Panc1 (cell line): ENCODE measurements at places on chromosomes 6 and 20.

GRCh38 chr20:5654557-5654956 is 95.6 kb upstream of the SHLD1 start:
- DNase-seq, result peak; percentile 92

DNA sequence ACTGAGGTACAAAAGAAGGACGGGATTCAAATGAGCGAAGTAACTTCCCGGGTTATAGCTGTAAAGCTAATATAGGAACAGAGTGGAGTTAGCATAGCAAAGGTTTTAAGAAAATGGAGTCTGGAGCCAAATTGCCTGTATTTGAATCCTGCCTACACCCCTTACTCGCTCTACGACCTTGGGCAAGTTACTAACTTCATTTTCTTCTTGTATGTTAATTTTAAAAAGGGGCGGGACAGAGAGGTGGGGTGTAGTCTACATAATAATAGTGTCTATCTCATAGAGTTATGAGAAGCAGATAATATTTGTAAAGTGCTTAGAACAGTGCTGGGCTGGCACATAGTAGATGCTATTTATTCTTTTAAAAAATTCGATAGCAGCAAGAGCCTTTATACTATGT is 705 bp downstream of the ZSCAN23 start:
- DNase-seq, result no peak

DNA sequence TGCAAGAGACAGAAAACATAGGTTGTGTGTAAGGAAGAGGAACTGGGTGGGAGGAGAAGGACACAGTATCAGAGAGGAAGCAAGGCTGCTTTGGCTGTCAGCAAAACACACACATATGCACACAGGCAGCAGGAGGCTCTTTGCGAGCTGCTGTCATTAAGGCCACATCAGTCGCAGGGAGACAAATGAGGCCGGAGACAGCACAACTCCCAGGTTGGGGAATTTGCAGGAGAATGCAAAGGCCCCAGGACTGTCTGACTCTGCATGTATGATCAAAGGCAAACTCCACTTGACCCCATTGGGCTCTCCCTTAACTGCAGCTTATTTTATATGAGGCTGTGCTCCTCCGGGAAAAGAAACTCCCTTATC is 35.3 kb downstream of the METTL24 start:
- DNase-seq, result no peak

DNA sequence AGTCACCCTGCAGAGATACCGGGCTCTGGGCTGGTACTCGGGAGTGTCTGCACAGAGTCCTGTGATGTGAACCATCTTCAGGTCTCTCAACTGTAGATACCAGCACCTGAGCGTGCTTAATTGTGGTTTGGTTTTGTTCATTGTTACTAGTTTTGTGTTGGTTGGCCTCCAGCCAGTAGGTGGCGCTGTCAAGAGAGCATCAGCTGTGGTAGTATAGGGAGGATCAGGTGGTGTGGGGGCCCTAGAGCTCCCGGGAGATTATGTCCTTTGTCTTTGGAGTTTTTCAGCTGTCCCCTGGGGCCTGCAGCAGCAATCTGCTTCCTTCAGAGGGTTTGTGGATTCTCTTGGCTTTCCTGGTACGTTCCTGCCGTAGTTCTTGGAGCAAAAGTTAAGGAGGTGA is 67.9 kb downstream of the CDYL start:
- DNase-seq, result no peak

DNA sequence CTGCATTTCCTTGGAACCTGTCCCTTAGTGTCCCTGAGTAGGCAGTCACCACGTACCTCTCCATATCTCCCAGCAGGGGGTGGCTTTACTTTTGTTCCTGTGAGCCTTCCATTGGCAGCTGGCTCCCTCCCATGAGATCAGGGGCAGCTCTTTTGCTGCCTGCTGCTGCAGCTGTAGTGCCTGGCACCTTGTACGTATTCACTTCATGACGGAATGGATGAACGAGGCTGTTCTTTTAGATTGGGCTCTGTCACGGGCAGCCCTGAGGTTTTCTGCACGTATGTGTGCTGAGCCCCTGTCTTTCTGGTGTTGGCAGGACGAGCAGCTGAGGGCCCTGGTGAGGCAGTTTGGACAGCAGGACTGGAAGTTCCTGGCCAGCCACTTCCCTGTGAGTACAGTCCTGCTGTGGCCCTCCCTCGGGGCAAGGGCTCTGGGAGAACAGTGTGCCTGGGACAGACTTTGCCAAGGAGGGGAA is 14.6 kb downstream of the MYBL2 start:
- no peak for DNase-seq

DNA sequence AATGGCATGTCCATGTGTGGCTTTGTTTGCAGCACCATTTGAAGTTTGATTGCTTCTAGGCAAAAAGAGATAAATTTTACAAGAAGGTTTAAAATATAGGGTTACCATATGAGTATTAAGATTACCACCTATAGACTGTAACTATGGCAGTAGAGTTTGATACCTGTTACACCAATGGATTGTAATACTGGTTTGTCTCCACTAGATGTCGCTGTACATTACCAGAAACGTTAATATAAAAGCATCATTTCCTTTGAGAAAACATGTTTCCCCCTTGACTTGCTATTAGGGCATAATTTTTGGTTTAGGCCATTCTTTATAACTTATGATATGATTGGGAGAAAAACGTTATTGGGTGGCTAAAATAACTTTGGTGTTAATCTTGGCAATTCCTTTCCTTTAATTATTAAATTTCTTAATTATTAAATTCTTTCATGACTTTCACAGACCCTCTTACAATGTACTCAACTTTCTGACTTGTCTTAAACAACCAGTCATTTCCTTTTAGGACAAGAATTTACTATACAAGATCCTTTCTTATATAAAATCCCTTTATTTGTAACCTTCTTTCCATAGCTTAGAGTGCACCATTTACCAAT is 42.8 kb downstream of the HLA-DPB1 start:
- DNase-seq, result no peak

DNA sequence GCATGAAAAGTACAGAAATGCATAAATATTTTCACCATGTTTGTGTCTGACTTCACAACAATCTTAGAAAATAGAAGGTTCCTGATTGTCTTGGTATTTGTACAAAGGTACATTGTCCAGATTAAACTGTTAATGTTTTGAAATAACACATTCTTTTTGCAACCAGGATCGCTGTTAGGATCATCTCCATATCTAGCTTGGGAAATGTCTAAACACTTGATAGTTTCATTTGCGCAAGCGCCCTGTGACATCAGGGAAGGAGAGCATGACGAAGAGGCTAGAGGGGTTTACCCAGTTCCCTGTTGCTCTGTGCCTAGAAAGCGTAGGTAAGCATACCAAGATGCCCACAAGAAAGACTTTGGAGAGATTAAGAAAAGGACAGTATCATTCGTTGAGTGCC is 19.4 kb downstream of the ALDH8A1 start:
- no peak for DNase-seq

DNA sequence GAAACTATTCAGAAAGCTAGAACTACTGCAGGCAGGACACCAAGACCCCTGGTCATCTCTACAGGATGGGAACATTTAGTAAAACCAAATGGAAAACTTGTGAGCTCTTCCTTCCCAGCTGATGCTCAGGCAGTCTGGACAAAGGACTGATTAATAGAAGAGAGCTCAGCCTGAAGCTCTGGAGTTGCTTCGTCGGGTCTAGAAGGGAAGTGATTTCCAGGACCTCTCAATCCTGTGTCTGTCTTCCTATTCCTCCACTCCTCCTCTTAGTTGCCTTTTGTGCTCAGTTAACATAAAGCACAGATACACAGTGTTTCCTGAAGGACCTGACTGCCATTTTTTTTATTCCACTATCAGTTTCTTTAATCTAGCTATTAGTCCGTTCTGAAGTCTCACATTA is 54.2 kb downstream of the SLC35F1 start:
- DNase-seq, result no peak

DNA sequence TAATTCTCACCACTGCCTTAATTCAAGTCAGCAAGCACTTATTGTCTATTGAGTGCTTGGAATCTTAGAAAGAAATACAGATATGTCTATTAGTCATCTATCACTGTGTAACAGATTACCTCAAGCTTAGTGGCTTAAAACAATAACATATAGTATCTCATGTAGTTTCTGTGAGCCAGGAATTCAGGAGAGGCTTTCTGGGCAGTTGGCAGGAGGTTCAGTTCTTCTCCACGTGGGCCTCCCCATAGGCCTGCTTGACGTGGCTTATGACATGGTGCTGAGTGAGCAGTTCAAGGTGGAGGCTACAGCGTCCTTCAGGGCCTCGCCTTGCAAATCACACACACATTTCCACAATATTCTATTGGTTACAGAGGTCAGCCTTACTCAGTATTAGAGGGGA is 69.7 kb downstream of the DTD1 start:
- no peak for DNase-seq

- no peak for DNase-seq
These were observed 73.9 kb downstream of the MDN1 start for GRCh38 chr6:89745716-89746115.

- DNase-seq, result no peak
These were observed 92.3 kb downstream of the EDN3 start for GRCh38 chr20:59392736-59393135.

DNA sequence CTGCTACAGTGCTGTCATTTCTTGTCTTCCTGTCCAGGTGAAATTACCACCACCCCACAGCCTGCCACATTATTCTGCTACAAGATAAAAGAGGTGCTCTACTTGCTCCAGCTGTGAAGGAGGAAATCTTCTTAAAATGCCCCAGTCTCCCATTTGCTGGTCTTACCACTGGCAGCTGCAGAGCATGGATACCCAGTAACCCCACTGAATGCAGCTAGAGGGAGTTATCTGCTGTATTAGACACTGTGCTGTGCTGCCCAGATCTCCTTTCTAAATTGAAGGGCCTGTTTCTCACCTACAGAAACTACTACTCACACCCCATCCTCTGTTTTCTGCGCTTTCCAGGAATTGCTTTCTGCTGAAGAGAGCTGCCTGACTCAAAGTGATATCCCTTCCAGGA is 517.8 kb downstream of the PKHD1 start:
- no peak for DNase-seq

GRCh38 chr20:34042262-34042661 is 48.6 kb downstream of the RALY start:
- DNase-seq, result no peak

DNA sequence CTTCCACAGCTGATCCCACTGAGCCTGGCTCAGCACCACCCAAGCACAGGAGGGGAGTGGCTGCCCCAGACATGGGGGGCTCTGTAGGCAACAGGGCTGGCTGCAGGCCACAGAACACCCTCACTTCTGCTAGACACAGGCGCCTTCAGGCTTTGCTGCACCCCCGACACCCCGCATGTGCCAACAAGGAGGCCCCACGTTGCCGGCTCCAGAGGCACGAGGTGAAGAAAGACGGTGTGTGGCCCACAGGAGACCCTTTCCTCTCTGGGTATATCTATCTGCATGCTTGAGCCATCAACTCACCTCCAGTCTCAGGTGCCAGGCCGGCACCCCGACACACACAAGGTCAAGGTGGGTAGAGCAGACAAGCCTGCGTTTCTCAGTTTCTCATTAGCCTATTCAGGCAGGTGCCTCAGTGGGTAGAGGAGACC is 158.3 kb downstream of the DLL1 start:
- no peak for DNase-seq

- DNase-seq, result no peak
These were observed 51.2 kb downstream of the CHD6 start for GRCh38 chr20:41566896-41567527.

- no peak for DNase-seq
These were observed 3.6 kb downstream of the TBCC start for GRCh38 chr6:42742116-42742894.

GRCh38 chr20:1861347-1861976 is 33.7 kb upstream of the SIRPA start:
- DNase-seq, result no peak

GRCh38 chr20:695165-695866 is 19.7 kb upstream of the SCRT2 start:
- DNase-seq, result no peak

DNA sequence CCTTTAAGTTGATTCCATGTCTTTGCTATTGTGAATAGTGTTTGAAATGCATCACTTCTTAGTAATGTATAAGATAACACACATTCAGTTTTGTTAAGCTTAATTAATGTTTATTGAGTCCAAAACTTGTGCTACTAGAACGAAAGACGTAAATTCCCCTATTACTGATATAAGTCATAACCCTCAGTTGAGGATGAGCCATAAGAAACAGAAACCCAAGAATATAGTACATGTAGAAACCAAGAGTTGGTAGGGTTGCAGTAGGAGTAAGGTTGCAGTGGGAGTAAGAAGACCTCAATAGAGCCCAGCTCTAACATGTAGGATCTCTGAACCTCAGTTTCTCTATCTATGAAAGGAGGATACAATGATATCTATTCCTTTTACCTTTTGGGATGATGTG is 19.3 kb downstream of the CITED2 start:
- DNase-seq, result no peak

GRCh38 chr6:157867981-157868380 is 44.9 kb downstream of the SNX9 start:
- DNase-seq, result no peak

DNA sequence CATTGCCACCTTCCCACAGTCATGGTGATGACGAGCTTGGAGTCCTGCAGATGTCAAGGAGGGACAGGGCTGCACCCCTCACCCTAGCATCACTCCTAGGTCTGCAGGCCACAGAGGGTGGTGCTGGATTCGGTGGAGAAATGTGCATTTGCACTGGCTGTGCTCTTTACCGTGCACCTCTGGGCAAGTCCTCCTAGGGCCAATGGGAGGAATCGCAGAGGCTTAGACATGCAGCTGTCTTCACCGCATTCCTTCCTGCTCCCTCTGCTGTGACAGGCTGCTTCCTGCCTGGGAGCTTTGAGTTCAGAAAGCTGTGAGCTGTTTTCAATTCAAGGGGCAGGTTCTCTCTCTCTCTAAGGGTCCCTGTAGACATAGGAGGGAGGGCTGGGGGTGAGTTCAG is 85.1 kb downstream of the EDN3 start:
- no peak for DNase-seq

GRCh38 chr6:5365436-5366195 is 104.3 kb downstream of the FARS2 start:
- DNase-seq, result no peak

- DNase-seq, result no peak
These were observed 11.2 kb upstream of the UNC93A start for GRCh38 chr6:167279766-167280446.

- DNase-seq, result no peak
These were observed 112.2 kb downstream of the ASCC3 start for GRCh38 chr6:100768816-100769351.

DNA sequence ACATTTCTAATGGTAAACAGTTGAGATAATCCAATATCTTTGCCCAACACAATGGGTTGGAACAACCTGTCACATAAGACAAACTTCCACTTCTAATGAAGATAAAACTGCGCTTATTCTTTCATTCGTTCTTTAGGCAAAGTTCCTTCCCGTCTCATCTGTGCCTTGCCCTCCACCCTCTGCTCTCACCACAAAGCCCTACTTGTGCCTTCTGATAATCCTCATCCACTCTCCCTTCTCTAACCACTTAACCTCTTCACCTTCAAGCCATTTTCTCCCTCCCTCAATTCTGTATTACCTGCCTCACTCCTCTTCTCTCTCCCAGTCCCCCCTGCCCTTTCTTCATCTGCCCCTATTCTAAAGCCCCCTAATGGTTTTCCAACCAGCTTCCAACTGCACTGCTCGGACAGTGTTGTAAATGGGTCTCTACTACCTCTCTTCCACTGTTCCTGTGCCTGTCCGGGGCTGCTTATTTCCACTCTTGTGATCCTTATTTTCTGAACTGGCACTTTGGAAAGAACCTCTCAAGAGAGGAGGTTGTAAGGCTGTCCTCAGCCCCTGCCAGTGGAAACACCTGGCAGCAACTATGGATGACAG is 62.9 kb upstream of the MYB start:
- DNase-seq, result no peak
